ENCODE measurements at places on chromosomes 5 and 9. TPM values are rescaled to one million over a fixed set of nuclear protein-coding genes. Genes with fewer than 3 reads are reported as not detected.
A peak's percentile ranks its signal among the peaks of the same experiment; 100 is the strongest.

- peak; percentile 70 for DNase-seq
Measured at GRCh38 chr9:122158202-122158601, 1.4 kb downstream of the NDUFA8 start.

GRCh38 chr5:113242481-113243348 lies 192.1 kb downstream of the TSSK1B start:
- DNase-seq, result no peak

DNA sequence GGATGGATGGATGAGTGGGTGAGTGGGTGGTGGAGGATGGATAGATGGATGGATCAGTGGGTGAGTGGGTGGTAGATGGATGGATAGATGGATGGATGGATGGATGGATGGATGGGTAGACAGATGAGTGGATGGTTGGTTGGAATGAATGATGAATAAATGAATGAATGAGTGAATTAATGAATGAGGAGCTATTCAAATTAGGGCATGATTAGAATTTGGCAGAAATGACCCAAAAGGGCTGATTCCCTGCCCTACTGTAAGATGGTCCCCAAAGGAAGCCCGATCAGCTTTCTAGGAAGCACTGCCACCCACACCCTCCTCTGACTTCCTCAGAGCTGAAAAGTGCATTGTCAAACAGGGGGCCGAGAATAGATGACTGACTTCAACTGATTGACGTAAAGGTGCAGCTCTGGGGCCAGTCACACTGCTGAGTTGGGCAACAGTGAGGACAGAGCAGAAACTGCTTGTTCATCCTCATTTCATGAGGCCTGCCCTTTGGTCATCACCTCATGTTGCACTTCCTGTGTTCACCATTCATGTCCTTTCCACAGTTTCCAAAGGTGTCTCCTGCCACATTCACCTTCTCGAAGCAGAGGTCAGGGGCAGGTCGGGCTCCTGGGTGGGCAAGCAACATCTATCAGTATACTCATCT lies 34.3 kb downstream of the NIPAL4 start:
- no peak for DNase-seq

The AMBP gene
- total RNA-seq, result 1.9 TPM

Measured in HCT116 (cell line).